Stimulated activated CD8-positive, alpha-beta memory T cell treated with anti-CD3 and anti-CD28 coated beads, Interleukin-4, amount 100 ng/mL, for 1 hour (primary cell): ENCODE measurements at places on chromosomes 2 and 18.

DNA sequence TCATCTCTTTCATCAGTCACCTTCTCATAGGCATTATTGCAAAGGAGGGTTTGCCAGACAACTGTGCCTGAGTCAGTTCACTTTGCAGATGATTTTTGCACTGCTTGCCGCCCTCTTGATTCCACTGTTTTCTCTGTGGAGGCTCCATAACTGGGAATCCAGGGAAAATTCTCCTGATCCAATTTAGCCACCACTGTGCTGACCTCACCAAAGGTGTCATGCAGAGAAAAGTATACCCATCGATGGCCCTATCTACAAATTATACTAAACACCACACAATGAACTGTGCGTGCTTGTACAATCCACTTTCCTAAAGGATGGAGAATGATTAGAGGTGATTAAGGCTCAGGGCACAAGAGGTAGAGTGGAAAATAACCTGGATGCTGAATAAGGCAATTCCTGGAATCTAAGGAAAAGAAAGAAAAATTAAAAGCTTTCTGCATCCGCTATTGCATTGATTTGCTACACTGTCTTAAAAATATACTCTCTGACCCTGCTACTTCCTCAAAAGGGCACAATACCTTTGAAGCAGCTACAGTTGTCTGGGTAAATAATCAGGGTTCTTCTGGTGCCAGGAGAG, 409.4 kb downstream of the RIT2 start:
- no peak for DNase-seq

DNA sequence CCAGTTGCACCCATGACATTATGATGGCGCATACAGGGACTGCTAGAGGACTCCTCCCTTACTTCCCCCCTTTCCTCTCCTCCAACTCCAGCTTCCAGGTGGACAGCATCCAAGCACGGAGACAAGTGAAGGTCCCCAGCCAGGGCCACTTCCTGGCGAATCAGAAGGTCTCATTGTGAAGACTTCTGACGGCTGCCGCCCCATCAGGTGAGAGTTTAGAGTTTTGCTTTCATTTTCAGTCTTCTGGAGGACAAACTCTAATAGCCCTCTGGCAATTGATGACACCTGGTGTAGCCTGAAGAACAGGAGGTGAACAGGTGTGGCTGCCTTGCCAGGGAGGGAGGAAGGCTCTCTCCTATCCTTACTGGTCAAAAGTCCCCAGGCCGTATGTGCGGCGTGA, 77.3 kb upstream of the KCNH7 start:
- DNase-seq, result no peak

DNA sequence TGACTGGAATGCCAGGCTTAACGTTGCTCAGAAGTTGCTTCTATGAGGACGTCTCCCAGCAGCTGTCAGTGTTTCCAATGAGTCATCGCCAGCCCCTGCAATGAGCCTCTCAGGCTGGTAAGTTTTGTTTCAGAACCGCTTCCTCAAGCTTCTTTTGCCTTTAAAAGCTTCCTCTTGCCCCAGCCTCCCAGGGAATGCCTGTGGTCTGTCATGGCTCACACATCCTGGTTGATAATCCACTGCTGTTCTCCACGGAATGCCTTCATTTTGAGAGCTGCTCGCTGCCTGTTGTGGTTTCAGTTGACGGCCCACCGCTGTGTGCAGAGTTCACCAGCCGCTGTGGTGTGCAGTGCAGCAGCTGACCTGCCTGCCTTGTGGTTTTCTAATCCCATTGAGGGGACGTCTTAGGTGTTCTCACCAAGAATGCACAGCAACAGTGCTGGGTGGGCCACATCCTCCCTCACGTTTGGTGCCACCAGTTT, 96.4 kb downstream of the RTP5 start:
- DNase-seq, result peak; percentile 42

DNA sequence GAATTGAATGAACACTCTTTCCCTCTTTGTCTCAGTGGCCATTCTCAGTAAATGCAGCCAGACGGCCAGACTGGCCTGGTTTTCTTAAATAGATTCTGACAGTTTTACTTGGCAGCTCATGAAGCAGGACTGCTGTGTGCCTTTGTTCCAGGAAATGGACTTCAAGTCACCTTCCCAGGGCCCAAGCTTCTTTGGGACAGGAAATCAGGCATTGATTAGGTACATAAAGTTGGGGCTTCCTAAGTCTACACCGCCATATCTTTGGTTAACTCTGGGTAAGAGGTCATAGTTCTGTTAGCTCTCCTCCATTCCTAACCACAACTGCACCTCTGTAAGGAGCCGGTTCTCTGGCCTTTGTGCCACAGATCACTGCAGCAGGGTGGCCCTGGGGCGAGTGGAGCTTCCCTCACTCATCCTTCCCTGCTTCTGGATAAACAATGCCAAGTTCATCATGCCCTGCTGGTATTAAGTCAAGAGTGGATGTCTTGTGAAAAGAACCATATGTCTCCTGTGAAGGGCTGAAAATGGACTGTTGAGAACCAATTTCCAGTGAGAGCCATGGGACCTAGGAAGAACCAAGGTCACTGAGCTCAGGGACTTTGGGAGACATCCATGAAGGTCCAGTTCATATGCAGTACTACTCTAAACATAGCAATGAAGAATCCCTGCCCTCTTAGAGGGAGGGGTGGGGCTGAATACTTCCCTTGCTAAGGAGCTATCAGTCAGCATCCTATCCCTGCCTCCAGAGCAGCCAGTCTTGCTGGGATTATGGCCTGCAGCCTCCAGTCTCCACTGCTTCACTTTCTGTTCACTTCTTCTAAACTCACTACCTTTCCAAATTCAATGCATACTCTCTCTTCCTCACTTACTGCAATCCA, 122.6 kb upstream of the XPO1 start:
- no peak for DNase-seq

DNA sequence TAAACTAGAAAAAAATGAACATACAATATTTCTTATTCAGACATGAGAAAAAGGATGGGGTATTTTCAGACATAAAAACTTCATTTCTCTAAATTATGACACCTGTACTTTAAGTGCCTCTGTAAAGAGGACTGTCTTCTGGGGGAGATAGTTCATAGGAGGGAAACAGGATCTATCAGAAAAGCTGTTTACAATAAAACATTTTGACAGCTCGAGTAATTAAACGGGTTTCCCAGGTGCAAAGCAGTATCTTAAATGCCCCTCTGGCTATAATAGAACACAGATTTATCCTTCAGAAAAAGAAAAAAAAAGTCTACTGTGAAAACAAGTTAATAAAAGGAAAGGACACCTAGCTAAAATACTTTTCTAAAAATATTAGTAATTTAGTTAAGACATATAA, 311.4 kb upstream of the UBE2E3 start:
- DNase-seq, result no peak

GRCh38 chr2:209577376-209578357, 153.8 kb downstream of the MAP2 start:
- DNase-seq, result no peak

GRCh38 chr2:60806988-60807681, 51.1 kb downstream of the PAPOLG start:
- DNase-seq, result no peak

DNA sequence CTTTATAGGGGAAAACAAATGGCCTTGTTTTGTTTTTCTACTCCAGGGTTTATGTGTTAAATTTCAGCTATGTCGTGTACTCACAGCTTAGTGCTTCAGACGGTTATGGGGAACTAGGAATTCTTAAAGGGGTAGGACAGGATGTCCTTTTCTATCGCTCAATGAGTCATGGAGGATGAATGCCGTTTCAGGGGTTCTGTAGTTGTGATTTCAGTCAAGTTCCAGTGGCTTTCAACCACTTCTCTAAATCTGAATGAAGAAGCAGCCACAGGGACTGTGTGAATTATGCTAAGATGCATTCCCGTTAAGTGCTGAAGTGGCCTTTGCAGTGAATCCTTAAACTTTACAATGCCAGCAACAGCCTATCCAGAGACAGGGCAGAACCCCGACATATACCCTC, 1231.7 kb upstream of the ZEB2 start:
- DNase-seq, result no peak

GRCh38 chr2:188244383-188244782, 47.3 kb upstream of the GULP1 start:
- no peak for DNase-seq

DNA sequence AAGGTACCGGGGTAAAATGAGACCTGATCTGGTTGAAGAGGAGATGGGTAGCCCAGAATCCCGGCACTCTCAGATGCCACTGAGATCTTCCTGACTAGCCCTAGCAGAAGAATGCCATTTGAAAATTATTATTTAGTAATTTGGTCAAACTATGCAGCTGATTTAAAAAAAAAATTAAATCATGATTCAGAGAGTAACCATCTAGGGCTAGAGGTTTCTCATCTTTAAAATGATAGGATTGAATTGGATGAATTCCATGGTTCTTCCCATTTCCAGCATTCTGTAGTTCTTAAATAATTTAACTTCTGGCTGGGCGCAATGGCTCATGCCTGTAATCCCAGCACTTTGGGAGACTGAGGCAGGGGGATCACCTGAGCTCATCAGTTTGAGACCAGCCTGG, 106.1 kb downstream of the MYO1B start:
- no peak for DNase-seq

DNA sequence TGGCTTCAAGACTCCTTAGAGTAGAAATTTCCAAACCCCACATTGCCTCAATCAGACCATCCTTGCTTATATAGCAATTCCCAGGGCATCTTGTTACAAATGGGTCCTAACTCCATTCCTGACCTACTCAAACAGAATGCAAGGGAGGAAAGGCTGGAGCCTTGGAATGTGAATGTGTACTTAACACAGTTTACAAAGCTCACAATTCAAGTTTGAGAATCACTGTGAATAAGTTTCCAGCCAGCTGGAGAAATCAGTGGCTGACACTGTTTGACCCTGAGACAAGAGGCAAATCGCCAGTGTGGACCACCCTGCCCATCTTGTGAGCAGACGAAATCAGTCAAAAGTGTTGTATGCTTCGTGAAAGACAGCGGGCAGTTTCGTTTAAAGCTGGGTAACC, 65.5 kb downstream of the SOWAHC start:
- DNase-seq, result no peak

- no peak for DNase-seq
These were observed 95.5 kb downstream of the GYPC start for GRCh38 chr2:126751477-126751876.

DNA sequence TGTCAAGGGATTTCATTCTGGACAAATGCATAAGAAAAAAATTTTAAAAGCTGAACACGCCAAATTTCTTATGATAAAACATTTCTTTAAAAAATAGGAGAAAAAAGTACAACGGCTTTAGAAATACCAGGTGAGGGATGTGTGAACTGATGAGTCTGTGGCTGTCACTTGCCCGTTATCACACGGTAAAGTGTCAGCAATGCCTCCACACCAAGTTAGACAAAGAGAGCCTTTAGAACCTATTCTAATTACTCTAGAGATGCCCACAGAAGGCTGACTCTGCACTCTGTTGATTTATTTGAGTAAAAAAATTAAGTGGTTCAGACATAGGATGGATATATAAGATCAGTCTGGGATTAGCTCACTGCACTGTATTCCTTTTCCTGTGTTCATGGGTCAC, 523.8 kb downstream of the RNF144A start:
- DNase-seq, result no peak

- DNase-seq, result no peak
These were observed 1266.8 kb upstream of the TMEFF2 start for GRCh38 chr2:193461431-193461934.

DNA sequence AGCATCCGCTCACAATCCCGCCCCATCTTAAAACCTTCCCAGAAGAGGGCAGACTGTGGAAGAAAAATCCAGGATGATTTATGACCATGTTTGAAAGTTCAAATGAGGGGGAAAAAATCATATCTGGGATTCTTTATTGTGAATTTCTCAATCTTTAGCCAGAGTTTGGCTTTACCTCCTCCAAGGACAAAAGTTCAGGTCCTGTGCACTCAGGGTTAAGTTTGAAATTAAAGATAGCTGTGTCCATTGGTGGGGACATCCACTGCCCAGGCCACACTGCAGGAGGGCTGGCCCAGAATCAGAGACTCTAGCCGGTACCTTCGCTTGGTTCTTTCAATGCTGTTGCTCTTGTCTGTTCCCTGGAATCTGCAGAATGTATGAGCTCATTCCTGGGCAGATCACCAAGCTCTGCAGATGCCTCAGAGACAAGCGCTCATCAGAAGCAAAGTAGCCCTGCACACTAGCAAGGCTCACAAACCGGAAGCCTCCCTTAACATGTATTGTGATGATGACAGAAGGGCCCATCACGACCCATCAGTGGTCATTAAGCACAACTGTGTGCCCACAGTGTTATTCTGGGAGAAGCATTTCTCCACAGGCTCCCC, 375.3 kb upstream of the KLHL29 start:
- no peak for DNase-seq

DNA sequence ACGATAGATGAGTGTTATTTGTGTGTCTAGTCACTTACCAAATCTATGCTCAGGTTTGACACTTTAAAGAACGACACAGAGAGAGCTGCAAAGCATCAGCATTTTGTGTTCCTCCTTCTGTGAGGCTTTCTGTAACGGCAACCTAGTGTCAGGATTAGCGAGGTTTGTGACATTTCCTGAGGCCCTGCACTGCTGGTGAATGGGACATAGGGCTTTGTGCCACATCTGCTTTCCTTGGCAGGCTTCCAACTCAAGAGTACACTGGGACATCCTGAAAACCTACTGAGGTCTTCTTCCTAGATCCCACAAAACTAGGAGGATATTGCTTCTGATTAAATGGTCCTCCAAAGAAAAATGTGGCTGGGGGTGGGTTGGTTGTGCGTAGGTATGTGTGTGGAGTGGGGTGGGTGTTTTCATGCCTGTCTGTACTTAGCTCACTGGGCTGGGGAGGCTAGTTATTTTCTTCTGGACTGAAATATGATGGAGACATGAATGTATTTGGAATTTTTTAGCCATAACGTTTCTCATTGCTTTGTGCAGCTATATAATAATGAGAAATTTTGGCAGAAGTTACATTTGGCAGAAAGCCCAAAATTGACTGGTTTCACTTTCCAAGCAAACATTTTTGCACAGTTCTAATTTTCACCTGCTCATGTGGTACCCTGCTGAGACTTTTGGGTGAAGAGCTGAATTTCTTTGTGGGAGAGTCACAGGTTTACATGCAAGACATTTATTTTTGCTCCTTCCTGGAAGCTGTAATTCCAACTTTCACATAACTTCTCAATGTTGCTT, 308.4 kb downstream of the XIRP2 start:
- no peak for DNase-seq

GRCh38 chr2:64937687-64938491, 51.3 kb upstream of the SLC1A4 start:
- no peak for DNase-seq

GRCh38 chr2:144099780-144100377, 420.0 kb downstream of the ZEB2 start:
- DNase-seq, result no peak

- no peak for DNase-seq
These were observed 159.8 kb downstream of the RHBDD1 start for GRCh38 chr2:226995625-226996041.

GRCh38 chr2:30208453-30208852, 22.9 kb upstream of the LBH start:
- no peak for DNase-seq

GRCh38 chr18:46276748-46277147, 172.6 kb downstream of the HAUS1 start:
- DNase-seq, result no peak

- no peak for DNase-seq
These were observed 221.6 kb downstream of the GPD2 start for GRCh38 chr2:156657809-156658208.

- DNase-seq, result no peak
These were observed 484.7 kb upstream of the NRXN1 start for GRCh38 chr2:51516667-51517066.

- no peak for DNase-seq
These were observed 55.9 kb downstream of the HS1BP3 start for GRCh38 chr2:20594957-20595356.

- DNase-seq, result no peak
These were observed 205.9 kb upstream of the ARL4C start for GRCh38 chr2:234702731-234703225.

- no peak for DNase-seq
These were observed 885 bp upstream of the DSEL start for GRCh38 chr18:67517444-67517765.

GRCh38 chr2:27960237-27960912, 69.8 kb downstream of the BABAM2 start:
- no peak for DNase-seq
